Astrocyte of the spinal cord (primary cell): ENCODE measurements at places on chromosomes 3 and 15.
A peak's percentile ranks its signal among the peaks of the same experiment; 100 is the strongest.

DNA sequence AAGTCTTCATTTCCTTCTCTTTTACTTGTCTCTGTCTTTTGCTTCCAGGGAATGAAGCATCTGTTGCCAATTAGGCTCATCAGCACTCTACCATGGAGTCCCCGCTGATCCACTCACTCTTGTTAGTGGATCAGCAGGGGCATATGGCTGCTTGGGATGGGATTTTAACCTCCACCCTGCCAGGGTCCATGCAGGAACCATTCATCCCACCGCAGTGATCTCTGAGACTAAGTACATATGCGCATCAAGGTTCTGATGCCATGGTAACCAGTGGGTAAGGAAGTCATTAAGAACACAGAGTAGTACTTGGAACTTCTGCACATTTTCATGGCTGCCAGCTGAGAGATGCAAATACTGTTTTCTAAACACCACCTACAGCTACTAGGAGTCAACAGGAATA is 374.0 kb upstream of the ALCAM start:
- no peak for DNase-seq

- no peak for DNase-seq
These were observed 9.9 kb upstream of the ETFA start for GRCh38 chr15:76321171-76321570.

DNA sequence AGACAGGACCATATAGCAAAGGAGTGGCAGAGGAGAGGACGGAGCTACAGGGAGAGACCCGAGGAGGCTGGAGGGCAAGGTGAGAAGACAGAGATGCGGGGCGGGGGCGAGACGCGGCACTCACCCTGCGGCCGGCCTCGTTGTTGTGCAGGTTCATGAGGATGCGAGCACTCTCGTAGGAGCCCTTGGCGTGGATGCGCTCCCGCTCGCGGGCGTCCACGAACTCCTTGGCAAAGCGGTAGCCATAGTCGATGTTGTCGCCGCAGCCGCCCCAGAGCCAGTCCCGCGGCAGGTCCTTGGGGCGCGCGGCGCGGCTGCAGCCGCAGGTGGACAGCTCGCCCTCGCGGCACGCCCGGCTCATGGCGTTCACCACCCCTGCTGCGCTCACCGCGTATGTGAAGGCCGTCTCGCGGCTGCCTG is 12.9 kb downstream of the WNT5A start:
- DNase-seq, result no peak

DNA sequence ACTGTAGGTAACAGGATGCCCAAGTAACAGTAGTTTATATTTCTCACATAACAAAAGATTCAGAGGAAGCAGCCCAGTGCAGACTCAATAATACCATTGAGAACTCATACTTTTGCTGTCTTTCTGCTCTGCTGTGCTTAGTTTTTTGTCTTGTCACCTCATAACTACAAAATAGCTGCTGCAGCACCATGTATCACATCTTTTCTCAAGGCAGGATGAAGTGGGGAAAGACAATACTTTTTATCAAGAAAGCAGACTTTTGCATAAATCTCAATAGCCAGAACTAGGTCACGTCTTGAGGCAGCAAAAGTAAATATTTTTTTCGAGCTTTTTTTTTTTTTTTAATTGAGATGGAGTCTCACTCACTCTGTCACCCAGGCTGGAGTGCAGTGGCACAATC is 39.6 kb upstream of the SYN2 start:
- no peak for DNase-seq

DNA sequence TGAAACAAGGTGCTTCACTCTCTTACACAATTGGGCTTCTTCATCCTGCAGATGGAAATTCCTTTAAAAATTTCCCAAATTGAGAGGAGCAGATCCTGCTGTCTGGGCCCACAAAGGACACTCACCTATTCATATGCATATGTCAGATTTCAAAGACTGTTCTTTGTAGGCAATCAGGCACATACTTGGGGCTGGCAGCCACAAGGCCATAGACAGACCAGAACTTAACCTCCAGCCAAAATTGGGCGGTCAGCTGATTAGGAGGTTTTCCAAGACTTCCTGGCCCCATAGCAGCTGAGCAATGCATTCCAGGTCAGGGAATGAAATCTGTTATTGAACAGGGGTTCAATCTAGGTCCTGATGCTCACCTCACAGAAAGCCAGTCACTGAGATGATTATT is 15.0 kb upstream of the HPS3 start:
- no peak for DNase-seq

DNA sequence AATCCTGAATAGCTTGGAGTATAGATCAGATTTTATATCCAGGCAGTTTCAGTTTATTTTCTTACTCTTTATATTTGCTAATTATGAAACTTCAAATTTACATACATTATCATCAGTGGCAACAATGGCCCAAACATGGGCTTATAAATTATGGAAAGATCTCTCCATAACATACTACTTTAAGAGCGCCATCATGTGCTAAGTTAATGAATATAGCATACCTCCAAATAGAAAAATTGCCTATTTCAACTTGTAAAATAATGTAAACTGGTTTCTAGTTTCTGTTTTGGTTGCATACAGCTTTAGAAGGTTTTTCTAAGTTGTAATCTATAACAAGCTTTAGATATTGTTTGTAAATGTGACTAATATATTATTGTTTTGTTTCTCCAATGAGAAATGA is 531.3 kb upstream of the UBE2E2 start:
- DNase-seq, result no peak

- no peak for DNase-seq
These were observed 102.4 kb upstream of the PRR23E start for GRCh38 chr3:127090218-127091160.

DNA sequence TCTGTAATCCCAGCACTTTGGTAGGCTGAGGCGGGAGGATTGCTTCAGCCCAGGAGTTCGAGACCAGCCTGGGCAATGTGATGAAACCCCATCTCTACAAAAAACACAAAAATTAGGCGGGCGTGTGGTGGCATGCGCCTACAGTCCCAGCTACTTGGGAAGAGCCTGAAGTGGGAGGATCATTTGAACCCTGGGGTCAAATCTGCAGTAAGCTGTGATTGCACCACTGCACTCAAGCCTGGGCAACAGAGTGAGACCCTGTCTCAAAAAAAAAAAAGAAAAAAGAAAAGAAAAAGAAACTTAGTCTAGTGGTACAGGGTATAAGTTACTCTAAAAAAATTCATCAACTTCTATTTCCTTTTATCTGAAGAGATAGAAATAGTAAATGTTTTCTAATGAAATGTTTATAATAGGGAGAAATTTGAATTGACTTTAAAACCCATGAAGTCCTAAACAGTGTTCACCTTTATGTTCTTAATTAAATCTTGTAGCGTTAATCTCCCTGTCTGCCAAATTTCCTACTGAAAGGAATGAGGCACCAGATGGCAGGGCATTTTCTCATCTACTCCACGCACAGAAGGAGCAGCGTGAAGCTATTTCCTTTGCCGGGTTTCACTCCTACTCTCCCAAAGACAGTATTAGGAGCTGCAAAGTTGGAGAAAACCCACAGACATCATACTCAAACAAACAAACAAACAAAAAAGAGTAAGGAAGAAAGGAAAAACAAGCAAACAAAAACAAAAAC is 1.9 kb downstream of the PCLAF start:
- DNase-seq, result peak; percentile 4

- DNase-seq, result peak; percentile 71
These were observed 8.2 kb downstream of the XYLB start for GRCh38 chr3:38354588-38355330.

GRCh38 chr15:42409011-42409410 is 49.7 kb downstream of the CAPN3 start:
- DNase-seq, result no peak

GRCh38 chr3:128226795-128227395 is 73.6 kb downstream of the EEFSEC start:
- peak; percentile 32 for DNase-seq

- DNase-seq, result no peak
These were observed 83.8 kb downstream of the ASB7 start for GRCh38 chr15:100686021-100686724.

DNA sequence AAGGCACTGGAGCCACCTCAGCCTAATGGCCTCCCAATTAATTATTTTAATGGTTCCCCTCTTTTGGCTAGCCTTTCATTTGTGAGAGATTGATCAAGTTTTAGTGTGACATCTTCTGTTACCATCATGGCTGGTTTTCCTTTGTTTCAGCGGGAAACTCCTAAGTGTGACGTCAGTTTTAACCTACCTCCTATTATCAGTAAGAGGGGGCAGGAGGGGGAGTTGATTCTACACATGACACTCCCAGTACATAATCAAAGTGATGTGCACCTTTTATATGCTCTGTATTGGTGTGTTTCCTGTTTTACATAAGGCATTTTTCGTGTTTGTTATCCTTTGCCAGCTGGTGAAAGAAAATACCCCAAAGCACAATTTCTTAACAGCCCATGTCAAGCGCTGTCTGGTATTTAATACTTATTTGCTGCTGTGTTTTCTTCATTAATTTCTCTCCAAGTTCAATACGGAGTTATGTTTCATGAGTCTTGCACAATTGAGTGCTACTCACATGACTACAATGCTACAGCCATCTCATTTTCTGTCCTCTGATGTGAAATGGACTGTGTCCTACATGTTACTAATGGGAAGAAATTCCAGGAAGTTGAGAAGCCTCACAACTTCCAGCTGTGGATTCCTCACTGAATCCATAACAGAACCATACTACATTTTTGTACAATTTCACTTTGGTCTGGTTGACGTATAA is 52.2 kb upstream of the POLR2M start:
- DNase-seq, result no peak

GRCh38 chr3:175598740-175599139 is 739.6 kb downstream of the NAALADL2 start:
- DNase-seq, result no peak

DNA sequence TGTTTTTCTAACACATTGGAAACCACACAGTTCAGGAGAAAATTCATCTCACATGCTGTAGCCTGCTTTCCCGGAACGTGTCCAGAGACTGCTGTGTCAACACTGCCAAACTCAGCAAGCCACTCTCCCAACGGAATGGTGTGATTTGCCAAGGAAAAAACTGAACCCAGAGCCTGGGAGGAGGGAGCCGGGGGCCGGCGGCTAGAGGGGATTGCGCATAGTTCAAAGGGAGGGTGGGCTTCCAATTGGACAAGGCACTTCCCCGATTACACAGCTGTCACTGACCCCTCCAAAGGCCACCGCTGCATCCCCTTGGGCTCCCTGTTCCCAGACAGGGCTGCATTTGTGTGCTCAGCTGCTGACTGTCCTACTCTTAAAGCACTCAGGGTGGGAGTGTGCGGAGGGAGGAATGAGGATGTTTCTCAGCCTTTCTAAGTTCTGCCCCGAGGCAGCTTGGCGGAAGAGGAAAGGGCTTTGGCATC is 256.2 kb downstream of the ZNF621 start:
- DNase-seq, result no peak

- no peak for DNase-seq
These were observed 151.3 kb downstream of the ADAM10 start for GRCh38 chr15:58597943-58598828.

DNA sequence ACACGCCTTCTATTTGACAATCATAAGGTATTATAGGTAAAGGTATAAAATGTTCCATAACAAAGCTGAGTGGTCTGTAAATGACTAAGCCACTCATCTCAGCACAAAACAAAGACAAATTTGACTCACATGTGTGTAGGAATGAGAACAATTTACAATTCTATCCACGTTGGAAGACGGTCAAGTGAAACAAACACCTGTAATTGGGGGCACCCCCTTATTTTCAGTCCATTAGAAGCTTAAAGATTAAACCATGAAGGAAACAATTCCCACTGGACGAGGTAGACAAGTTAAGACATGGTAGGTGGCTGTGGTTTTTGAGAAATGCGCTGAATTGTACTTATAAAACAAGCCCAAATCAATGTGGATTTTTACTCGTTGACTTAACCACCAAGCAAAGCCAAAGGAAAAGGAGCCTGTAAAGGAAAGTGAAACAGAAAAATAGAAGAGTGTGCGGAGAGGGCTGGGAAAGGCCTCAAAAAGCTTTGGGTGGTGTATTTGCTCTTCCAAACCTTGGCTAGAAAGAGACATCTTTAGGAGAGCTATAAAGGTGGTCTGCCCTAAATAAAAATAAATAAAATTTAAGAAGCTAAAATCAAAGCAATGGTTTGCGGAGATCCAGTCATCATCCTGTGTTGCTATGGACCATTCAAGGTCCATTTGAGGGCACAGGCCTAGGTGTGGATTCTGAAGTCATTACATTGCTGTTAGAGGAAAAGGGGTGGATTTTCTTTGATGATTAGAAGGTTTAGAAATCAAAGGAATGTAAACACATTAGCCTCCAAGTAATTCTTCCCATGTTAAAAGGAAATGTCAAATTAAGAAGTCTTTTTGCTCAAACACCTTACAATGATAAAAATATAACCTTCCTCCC is 135.0 kb downstream of the TFG start:
- no peak for DNase-seq

DNA sequence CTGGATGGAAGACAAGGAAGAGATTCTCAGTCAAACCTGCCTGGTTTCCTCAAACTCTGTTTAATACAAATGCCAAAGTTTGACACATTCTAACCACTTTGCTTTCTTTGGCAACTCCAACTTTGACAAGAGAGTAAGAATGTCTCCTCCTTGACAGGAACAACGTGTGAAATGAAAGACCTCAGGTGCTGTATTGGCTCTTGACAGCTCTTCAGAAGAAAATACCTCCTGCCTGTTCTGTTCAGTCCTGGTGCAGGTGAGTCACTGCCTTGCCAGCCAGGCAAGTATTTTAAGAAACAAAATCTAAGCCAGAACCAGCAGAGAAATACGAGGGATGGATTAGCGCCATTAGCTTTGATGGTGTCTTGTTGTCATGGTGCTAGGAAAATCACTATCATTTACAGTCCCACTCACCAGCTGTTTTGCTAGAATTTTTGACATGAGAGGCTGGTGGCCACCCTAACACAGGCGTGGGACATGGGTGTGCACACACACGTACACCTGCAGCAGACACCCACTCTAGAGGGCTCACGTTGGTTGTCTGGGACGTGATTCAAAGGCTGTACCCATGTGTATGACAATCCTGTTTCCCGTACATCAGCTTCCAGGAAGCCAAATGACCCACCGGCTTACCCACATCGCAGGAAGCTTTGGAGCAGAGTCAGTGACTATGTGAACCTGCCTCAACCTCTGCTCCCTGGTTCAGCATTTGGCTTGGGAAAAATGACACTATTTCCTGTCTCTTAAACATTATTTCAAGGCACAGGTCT is 60.4 kb downstream of the CCNL1 start:
- no peak for DNase-seq

GRCh38 chr15:41207687-41208448 is 22.7 kb downstream of the EXD1 start:
- peak; percentile 11 for DNase-seq

- DNase-seq, result no peak
These were observed 6.2 kb upstream of the CEP70 start for GRCh38 chr3:138600100-138600745.

DNA sequence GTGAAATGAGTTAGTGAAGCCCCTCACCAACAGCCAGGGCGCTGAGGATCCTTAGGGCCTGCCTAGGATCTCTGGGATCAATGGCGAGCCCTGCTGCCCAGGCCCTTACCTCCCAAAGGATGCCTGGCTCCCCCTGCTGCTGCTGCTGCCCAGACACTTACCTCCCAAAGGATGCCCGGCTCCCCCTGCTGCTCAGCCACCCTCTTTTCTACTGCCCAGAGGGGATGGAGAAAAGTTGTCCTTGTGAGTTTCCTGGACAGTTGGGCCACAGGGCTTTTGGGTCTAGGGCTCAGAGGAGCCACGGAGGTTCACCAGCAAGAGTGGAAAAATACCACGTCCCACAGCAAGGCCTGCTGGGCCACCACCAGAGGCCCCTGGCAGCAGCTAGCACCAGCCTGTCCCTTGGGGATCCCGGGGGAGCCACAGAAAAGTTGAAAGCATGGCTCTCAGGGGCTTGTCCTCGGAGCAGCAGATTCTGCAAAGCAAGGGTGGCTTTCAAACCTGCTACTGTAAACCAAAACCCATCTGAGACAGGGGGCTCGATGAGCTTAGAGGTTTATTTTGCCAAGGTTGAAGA is 59.4 kb downstream of the SLC6A6 start:
- peak; percentile 73 for DNase-seq
